ENCODE measurements at places on chromosomes 3 and 15.

DNA sequence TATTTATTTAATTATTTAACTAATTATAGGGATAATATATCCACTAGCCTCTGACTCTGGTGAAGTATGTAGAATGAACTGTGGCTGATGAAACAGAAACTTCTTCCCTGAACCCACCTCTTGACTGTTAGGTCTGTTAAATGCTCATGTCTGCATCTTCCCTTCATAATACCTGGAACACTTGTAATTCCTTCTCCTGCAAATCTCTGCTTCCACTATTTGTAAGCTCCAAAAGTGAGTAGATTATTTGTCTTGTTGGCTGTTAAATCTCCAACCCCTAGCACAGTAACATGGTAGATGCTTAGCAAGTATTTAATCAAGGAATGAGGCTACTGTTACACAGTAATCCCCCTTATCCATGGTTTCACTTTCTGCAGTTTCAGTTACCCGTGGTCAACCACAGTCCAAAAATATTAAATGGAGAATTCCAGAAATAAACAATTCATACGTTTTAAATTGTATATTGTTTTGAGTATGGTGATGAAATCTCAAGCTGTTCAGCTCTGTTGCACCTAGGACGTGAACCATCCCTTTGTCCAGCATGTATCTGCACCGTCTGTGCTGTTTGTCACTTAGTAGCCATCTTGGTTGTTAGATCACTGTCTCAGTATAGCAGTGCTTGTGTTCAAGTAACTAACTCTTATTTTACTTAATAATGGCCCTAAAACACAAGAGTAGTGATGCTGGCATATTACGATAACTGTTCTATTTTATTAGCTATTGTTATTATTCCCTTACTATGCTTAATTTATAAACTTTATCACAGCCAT is 5.7 kb downstream of the TTBK2 start:
- no peak for DNase-seq

DNA sequence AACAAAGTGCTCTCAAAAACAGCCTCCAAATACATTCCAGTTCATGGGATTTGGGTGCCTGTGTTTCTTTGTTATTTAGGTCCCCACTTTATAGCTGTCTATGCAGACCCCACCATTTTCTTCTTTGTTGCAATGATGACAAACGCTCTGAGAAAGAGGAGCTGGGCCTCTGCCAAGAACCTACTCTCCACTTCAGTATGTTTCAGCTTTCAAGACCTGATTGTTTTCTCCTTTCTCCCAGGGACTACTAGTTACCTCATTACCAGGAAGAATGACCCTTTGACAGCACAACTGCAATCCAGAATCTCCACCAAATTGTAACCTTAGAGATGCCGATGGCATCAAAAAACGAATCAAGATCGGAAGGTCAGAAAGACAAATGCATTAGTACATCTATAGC is 236.8 kb downstream of the MEIS2 start:
- no peak for DNase-seq

DNA sequence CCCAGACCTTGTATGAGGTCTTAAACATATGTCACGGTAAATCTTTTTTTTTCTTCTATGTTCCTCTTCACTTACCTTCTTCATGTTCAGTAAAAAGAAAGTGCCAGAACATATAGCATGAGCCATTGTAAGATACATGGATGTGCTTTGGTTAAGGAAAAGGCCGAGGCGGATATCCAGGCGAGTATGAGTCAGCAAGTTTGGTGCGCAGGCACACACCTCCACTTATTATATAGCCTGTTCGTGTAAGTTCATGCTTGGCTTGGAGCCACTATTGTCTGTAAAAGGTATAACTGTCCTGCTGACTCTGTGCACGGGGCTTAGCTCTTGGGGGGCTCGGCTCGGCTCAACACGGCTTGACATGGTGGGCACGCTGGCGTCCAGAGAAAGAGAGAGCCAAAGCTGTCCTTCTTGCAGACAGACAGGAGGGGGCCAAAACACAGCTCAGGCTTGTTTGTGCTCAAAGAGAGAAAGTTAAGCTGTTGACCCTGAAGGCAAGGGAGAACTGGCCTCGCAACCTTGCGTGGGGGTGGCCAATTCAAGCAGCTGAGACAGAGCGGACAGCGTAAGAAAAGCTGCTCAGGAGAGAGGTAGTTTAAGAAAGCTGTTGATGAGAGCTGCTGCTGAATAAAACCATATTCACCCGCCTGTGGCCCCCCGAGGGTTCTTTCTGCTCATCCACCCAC is 251.2 kb downstream of the SLC9A9 start:
- DNase-seq: no peak

GRCh38 chr3:194537732-194538247 is 51.0 kb upstream of the ATP13A3 start:
- DNase-seq: no peak

GRCh38 chr3:40939030-40939740 is 260.1 kb upstream of the CTNNB1 start:
- DNase-seq: no peak

DNA sequence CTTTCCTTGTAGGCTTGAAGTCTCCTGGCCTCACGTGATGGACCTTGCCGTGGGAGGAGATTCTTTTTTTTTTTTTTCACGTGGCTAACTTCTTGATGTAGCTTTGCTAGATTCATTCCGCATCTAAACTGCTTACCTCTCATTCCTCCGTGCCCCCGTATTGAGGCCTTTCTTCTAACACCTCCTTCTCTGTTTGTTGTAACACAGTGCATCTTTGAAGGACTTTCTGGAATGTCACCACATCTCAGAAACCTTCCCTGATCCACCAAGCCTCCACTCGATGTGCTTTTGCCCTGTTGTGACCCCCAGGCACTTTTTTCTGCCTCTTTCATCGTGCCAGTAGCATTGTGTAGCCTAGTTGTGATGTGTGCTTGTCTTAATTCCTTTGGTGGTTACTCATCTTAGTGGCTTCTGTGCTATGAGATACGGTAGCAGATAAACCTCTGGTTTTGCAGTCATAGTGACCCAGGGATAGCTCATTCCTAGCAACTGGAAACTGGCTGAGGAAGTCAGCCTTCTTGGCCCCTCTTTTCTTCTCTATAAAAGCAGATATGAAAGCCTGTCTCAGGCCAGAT is 1.6 kb upstream of the BNC1 start:
- DNase-seq: no peak

GRCh38 chr15:99442252-99442897 is 123.4 kb upstream of the MEF2A start:
- no peak for DNase-seq

GRCh38 chr3:149727656-149728055 is 24.6 kb downstream of the COMMD2 start:
- DNase-seq: no peak

GRCh38 chr15:75131269-75131643 is 70.4 kb upstream of the C15orf39 start:
- DNase-seq: no peak

GRCh38 chr3:94184781-94185180 is 121.9 kb downstream of the NSUN3 start:
- DNase-seq: no peak

DNA sequence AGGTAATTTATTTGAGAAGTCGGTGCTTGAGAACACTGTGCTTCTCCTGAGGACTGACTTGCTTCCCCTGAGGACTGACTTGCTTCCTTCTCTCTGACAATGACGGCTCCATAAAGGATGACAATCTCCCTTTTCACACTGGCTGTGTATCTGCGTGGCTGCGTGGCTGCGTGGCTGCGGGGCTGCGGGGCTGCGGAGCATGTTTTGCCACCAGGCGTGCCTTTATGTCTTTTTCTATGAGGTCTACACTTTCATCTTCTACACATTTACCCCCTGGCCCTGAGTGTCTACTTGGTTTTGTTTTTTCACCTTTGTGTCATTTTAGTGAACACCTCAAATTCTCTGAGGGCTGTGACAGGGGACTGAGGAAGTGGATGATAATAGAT is 89.9 kb downstream of the XXYLT1 start:
- no peak for DNase-seq

- DNase-seq: no peak
These were observed 10.8 kb downstream of the PDHB start for GRCh38 chr3:58422756-58423325.

Data from activated naive CD4-positive, alpha-beta T cell treated with anti-CD3 and anti-CD28 coated beads, Interleukin-2, amount 50 U/mL, for 16 hours (primary cell).